ENCODE measurements at places on chromosomes 1 and 21.

DNA sequence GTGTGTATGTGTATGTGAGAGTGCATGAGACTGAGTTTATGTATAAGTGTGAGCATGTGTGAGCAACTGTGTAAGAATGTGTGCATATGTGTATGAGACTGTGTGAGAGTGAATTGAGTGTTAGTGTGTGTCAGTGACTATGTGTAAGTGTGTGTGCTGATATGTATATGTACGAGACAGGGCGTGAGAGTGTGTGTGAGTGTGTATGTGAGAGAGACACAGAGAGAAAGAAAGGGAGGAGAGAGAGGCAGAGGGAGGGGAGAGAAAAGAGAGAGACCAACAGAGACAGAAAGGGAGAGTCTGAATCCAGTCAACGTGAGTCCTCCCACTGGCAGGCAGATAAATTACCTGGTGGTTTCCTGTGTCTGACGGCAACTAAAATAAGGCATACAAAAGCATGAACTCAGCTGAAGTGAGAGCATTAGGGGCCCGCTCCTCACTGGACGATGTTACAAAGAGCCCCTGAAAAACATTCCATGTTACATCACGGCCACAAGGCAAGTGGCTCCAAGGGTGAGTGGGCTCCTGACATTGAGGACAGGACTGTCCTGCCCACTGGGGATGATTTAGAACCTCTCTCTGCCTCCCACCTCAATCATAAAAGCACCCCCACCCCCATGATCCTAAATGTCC lies 66.6 kb upstream of the TIAM1 start:
- no peak for DNase-seq

DNA sequence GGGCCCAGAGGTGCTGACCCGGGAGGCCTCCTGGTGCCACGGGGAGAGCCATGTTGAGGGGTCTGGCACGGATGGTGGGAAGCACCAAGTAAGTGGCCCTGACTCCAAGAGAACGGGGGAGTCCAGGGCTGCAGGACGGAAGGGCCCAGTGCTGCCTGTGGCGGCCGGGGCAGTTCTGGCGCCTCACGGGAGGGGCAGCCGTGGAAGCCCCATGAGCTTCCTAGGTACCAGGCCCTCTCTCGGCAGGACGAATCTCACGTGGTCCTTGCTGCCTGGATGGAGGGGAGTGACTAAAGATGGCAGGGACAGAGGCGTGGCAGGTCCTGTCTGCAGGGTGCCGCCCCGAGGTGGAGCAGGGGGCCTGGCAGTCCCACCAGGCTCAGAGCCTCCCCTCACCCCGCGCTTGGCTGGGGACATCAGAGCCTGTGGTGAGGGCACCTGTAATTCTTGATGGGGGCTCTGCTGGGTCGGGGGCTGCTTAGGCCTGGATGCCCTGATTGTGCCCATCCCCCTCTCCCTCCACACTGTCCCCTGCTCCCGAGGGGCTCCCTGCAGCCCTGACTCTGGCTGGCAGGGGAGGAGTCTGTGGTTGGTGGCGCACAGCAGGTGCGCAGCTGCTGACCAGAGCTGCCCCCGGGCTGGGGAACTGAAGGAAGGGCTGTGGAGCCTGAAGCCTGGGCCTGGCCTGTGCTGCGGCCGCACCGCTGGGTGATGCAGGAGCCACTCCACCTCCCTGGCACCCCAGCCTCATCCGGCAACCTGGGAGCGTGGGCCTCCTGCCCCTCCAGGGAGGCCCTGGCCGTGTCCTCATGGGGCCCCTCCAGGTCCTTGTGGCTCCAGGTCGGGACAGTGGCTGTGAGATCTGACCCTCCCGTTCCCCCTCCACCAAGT lies 31.4 kb downstream of the POFUT2 start:
- peak; percentile 52 for DNase-seq

DNA sequence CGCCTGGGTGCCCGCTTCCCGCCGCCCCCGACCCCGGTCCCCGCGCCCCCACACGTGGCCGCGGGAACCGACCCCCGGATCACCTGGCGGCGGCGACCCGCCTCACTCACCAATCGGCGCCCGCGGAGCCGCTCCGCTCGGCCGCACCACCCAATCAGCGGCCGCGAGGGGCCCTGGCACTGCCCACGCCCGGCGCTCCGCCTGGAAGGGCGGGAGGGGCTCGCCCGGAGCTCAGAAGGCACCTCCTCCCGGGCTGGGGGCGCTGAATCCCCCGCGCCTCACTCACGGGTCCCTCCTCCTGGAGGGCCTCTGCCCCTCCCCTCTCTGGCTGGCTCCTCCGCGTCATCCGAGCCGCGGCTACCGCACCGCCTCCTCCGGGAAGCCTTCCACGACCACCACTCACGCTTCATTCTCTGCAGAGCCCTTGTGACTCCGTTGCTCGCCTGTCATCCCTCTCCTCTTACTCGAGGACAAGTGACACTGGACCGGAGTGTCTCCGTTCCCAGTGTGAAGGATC lies 374 bp downstream of the SH2D5 start:
- DNase-seq = peak; percentile 91

DNA sequence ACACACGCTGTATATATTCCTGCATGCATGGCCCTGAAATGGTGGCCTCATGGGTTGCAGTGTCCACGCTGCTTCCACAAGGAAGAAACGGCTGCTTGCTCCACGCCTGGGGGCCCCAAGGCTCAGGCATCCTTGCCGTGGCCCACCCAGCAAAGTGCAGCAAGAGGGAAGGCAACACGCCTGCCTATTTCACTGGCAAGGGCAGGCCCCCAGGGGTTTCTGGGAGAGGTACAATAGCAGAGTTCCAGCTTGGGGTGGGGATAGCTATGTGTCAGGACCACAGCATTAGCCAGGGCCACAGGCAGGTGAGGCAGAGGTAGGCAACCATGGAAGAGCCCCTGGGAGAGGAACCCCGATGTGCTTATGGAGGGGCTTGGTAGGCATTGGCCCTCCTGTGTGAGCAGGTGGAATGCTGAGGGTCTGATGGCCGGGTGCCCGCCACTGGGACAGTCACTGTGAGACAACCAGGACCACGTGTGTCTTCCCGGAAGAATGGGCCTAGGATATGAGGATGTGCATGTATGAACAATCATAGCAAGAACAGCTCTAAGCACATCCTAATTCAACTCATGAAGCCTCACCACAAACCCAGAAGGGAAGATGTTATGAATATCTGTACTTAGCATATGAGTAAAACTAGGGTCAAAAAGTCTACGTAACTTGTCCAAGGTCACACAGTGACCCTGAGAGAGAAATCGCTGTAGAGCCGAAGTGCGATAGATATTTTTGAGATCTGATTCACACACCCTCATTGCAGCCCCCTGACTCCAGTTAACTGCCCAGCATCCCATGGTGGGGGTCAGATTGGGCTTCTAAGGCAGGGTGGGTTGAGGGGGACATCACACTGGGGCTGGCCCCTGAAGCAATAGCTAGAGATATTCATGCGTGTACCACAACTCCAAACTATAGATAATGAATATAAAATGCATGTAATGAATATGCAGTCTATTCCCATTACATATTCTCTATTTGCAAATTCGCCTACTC lies 11.8 kb downstream of the TFF2 start:
- DNase-seq = no peak

DNA sequence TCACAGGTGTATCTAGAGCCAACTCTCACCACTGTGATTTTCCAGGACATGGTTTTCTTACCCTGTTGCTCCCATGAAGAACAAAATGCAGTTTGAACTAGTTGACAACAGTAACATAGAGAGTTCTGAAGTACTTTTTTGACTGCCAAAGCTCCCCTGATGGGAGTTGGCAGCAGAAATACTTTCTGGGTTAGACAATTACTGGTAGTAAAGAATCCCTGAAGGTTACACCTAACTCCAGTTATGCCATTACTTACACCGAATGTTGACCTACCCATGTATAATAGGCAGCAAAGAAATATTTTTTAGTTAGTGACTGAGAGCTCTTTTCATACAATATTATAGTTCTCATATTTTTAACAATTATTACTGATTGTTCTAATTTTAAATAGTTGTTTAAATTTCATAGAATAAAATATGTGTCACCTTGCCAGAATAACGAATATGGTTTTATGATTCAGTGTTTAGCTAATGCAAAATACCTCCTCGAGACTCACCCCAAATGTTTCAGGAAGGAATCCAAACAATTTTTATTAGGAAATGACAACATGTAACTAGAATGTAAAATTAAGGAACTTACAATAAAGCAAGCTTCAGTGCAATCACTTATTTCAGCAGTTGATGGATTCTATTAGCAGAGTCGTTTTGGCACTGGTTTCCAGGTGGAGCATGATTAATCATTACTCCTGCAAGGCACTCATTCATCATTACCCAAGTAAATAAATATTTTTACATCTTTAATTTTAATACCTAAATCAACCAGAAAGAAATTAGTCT lies 237.6 kb downstream of the MRPL39 start:
- DNase-seq = no peak

DNA sequence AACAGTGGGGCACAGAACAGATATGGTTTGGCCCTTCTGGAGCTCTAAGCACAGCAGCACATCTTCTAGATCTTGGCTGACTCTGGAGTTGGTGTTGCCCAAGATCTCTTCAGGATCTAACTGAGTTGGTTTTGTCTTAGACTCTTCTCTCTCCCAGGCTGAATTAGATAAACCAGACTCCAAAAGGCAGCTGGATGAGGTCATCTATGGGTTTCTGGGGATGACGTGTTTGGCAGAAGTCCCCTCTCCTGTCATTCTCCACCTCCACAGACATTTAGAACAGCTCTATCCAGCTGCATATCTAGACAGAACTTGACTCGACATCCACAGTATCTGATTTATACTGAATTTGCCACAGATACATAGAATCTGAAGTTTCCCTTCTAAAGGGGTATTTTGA lies 75.3 kb downstream of the ST6GALNAC5 start:
- DNase-seq = no peak

DNA sequence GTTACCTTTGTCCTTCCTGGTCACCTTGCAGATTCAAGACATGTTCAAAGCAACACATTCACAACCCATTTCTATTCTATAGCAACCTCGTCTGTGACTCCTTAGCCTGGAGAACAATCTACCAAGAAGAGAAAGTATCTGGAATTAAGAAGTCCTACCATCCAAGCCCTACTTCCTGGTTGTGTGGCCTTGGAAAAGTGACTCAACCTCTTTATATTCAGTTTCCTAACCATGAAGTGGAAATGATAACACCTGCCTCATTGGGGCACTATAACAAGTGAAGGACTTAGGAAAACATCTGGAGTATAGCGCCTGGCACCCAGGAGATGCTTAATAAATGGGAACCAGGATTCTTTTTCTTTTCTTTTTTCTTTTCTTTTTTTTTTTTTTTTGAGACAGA lies 36.5 kb upstream of the SRRM1 start:
- no peak for DNase-seq

DNA sequence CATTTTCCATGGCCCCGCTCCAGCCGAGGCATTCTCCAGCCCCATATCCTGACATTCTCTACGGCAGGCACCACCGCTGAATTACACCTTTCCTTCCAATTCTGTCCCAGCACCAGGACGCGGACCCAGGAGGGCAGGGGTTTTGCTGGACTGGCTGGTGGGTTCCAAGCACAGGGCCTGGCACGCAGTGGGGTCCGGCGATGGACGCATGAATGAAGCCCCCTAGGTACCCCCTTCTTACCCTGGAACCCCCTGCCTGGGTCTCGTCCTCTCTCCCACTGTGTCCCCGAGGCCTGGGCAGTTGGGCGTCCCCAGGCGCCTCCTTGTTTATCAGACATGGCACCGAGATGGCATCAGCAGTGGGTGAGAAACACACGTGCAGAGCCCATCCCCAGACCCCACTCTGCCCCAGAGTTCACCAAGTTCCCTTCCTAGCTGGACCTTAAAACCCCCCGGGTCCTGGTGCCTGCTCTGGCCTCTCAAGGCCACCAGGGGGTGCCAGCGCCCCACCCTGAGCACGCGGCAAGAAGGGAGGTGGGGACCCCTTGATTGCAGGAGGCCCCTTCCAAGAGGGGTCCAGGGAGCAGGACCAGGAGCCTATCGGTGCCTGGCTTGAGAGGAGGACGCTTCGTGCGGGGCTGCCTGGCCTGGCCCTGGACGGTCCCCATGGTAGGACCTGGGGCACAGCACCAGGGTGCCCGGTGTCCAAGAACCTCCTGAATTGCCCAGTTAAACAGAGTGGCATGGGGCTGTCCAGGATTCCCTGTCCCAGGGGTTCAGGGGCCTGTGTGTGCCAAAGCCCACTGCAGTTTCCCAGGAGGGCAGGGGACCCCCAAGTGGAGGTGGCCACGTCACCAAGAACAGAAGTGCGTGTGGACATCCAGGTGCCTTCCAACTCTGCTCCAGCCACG lies 46.1 kb downstream of the MEGF6 start:
- DNase-seq = peak; percentile 75

GRCh38 chr21:45709173-45709572 lies 65.6 kb downstream of the PCBP3 start:
- no peak for DNase-seq

- no peak for DNase-seq
Measured at GRCh38 chr1:32099426-32099825, 8.4 kb upstream of the KPNA6 start.

GRCh38 chr1:218478336-218478735 lies 133.2 kb downstream of the TGFB2 start:
- DNase-seq = no peak

GRCh38 chr1:100322436-100323211 lies 29.7 kb upstream of the CDC14A start:
- no peak for DNase-seq

GRCh38 chr1:66134004-66134403 lies 341.3 kb downstream of the PDE4B start:
- no peak for DNase-seq

DNA sequence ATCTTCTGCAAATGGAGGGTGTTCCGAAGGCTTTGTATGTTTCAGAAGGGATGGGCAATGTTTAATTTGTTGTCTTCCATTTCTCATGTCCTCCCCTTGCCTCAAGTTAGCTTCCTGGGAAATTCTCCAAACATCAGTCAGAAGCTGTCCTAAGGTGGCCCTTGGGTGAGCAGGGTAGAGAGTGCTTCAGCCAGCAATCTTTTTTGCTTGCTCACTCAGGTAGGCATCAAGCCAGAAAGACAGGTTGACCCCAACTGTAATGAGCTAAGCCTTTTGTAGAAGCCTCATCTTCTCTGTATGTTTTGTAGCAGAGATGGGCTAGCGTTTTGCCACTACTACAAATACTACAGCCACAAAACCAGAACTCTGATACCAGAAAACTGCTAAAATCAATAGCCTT lies 321.5 kb upstream of the FAM78B start:
- DNase-seq = no peak

- no peak for DNase-seq
Measured at GRCh38 chr1:23979387-23979880, 693 bp downstream of the SRSF10 start.
